Fibroblast of skin of left biceps (primary cell): ENCODE measurements at places on chromosomes 6 and 20.

GRCh38 chr6:70270287-70271005, 32.4 kb downstream of the COL9A1 start:
- no peak for DNase-seq

DNA sequence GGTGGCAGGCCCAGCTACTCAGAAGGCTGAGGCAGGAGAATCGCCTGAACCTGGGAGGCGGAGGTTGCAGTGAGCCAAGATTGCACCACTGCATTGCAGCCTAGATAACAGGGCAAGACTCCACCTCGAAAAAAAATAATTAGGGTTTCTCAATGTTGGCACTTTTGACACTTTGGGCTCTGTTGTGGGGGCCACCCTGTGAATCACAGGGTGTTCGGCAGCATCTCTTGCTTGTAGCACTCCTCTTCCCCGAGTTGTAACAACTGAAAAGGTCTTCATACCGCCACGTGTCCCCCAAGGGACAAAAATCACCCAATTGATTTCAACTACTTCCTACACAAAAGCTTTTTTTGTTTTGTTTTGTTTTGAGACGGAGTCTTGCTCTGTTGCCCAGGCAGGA, 53.2 kb upstream of the NFATC2 start:
- DNase-seq, result no peak

- DNase-seq, result no peak
Measured at GRCh38 chr20:51811514-51812128, 9.3 kb upstream of the SALL4 start.

- DNase-seq, result no peak
Measured at GRCh38 chr6:130583268-130583667, 217.5 kb downstream of the TMEM200A start.

- no peak for DNase-seq
Measured at GRCh38 chr20:34983089-34983820, 27.6 kb downstream of the MYH7B start.

GRCh38 chr20:63707558-63708300, at the start of the genes ARFRP1 and ZGPAT:
ARFRP1 (minus strand) TSS chr20:63707976; CDS start chr20:63707091, 885 bp downstream.
ZGPAT (plus strand) TSS chr20:63708039; CDS start chr20:63708581, 542 bp downstream.
- peak; percentile 37 for DNase-seq

DNA sequence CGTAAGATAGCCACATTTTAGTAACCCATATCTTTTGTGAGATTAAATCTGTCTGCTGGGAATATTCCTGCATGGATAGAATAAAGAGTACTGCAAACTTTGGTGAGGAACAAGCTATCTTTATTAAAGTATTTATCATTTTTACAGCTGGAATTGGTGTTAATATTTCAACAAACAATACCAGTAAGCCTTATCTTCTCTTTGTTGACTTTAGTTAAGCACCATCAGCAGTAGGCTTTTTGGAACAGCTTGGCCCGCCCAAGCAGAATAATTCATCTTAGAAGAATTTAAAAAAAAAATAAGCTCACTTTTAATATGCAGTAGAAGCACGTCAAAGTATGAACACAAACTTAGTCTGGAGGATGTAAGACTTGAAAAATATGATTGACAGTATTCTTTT, 917.8 kb upstream of the ADGRB3 start:
- no peak for DNase-seq

DNA sequence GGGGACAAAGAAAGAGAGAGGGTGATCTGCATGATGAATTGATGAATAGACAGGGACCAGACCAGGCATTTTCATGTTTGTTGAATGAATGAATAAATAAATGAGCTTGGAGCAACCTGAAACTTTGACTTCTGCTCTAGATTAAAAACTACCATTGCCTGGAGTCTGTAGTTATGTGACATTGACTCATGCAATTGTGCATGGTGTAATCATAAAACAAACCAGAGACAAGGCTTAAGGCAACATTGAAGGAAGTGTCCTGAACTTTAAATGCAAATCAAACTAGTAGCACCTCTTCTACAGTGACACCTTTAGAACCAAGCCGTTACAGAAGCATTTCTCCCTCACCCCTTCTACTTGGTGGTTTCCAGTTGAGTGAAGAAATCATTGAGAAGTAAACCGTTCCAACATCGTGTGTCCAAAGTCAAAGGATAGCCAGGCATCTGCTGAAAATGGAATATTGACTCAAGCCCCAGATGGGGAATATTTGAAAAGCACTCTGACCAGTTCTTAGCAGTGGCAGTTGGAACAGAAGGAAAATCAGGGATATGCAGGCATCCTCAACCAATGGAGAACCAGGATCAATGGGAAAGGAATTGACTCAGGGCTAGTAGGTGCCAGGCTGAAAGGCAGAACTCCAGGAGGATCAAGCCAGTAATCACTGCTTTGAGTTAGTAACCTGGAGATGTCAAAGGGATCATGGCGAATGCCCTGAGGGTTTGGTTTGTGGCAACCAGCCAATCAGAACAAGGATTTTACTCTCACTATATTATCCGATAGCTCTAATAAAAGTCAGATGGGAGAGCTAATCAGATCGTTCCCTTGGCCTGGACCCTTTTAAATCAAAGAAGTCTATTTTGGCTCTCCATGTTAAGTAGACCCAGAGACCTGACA, 171.2 kb upstream of the TSHZ2 start:
- no peak for DNase-seq

DNA sequence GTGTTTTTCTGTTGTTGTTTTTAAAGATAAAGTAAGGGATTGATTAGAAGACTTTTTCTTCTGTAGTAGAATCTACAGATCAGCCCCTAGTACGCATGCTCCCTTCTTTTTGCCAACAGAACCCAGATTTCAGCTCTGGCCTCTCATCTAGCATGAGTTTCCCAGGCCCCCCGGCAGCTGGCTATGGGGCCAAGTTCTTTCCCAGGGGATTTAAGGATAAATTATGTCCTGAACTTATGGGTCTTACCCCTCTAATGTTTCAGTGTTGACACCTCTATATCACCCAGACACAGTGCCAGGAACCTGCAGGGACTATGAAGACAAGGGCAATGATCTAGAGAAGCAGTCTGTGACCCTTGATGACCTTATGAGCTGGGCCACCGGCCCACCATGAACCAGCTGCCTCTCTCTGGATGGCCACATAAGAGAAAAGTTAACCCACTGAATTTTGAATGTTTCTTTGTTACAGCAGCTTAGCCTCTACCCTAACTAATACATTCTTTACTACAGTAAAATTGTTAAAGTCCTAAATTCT, 150.5 kb downstream of the UNC5CL start:
- DNase-seq, result no peak
